ENCODE measurements at places on chromosomes 2 and 18.
A peak's percentile ranks its signal among the peaks of the same experiment; 100 is the strongest.

DNA sequence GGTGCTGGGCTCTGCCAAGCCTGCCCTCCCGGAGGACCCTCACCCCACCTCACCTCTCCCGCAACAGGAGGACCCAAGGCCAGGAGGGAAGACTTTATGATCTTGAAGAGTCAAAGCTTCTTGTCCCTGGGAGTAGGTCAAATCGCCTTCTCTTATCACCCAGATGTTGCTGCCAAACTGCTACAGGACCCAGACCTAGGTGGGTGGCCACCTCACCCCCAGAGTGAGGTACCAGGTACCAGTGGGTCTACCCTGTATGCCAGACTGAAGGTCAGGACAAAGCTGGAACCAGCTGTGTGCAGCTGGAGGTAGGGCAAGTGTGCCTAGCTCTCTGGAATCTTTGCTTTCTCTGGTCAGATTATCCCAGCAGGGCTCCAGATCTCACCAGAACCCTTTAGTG is 197.2 kb downstream of the ZFP36L2 start:
- no peak for DNase-seq

- no peak for DNase-seq
Observed at GRCh38 chr2:228615496-228615895, 434.0 kb upstream of the SPHKAP start.

DNA sequence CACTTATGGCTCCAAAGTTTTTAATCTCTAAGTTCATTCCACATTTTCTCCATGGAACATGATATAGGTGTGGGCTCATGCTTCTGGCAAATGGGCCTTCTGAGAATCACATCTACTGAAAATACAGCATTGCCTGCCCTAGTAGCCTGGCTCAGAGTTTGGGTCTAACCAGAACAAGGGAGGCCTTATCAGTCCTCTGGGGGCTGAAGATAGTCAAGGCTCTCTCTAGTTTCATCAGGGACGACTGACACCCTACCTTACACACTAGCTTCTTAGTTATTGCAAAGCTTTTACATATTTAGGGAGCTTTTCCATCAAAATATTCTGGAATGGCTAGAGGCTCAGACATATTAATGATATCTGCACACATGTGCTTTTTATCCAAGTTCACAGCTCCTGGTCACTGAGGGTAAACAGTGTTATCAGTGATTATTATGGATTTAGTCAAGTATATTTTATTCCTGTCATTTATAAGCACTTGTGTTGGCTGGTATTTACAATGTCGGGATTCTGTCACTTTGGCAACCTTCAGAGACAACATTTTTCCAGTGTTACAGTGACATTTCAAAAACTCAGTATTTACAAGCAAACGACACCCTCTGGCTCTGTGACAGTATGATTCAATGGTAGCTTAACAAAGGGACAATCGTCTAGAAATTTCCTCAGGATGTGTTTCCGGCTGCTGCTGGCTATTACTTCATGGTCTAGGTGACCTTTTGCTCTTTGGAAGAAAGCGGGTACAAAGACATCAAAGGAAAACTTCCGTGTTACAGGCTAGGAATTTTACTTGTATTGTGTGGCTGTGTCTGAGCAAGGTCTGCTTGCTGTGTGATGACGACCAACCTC is 200.6 kb downstream of the TCF4 start:
- peak; percentile 81 for DNase-seq

DNA sequence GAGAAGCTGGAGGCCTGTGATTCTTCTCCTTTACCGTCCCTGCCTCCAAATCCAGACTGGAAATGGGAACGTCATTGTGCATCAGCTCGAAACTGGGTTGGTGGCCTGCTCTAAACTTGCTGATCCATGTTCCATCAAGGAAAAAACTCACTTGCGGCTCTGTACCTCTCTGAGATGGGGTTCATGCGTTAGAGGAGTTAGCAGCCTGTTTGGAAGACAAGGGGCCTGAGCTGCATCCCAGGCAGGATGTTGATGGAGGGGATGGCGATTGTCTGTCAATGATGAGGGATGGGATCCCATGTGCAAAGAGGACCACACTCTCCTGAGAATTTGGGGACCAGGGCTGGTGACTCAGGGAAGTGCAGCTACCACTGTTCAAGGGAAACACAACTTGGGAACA is 26.0 kb downstream of the TWIST2 start:
- no peak for DNase-seq

Data from erythroblast (primary cell).